ENCODE measurements at places on chromosomes 3 and 15.

DNA sequence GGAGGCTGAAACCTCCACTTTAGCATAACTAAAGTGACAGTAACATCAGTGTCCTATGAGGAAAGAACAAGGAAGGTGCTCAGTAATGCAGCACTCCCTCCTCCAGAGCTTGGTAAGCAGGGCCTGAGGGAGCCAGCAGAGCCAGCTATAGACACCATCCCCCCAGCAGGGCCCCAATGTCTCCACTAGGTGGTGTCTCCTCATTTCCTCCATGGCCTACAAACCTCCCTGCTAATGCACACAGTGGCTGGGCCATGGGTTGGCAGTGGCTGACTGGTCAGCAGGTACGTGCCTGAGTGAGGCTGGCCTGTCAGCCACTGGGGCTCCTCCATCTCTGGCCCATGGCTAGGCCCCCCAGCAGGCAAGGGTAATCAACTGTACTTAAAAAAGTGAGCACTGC lies 13.6 kb downstream of the MRPS25 start:
- peak; percentile 54 for DNase-seq

GRCh38 chr3:104368760-104369159 lies 997.9 kb upstream of the ALCAM start:
- DNase-seq, result no peak

DNA sequence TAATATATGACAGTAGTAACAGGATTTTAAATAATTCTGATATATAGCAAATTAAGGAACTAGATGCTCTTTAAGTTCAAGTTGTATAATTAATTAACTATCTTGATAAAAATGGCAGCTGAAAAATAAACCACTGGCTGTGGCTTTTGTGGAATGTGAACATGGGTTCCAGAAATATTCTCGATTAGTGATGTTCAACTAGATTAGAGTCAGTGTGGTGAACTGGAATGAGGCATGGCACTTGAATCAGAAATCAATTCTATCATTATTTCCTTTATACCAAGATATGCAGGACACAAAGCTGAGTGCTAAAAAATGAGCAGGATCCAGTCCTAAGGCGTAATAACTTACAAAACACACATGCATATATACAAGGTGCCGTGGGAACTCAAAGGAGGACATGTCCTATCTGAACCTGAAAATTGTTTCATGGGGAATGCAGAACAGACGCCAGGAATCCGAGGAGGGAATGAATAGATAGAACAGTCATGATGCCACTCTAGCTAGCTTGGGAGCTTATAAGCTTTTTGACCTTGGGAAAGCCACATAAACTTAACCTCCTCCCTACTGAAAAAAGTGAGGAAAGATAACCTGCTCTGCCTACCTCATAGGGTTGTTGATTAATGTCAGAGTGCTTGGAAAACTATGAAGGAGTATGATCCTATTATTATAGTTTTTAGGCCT lies 402.4 kb downstream of the PLCL2 start:
- DNase-seq, result no peak

GRCh38 chr15:55222588-55222987 lies 25.8 kb upstream of the RSL24D1 start:
- DNase-seq, result no peak

DNA sequence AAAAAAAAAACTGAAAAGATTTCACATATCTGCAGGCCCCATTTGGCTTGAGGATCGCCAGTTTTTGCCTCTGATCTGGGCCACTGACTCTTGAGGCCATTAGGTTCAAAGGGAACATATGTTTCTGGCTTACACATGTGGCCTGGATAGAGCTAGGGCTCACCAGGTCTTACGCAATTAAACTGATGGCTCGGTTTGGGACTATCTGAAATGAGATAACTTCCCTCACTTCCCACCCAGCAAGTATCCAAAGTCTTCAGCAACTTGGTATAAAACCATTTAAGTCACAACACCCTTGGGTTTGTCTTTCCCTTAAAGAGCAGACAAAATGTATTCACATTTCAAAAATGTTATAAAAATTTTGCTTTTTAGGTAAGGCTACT lies 36.3 kb downstream of the LRIG1 start:
- no peak for DNase-seq

DNA sequence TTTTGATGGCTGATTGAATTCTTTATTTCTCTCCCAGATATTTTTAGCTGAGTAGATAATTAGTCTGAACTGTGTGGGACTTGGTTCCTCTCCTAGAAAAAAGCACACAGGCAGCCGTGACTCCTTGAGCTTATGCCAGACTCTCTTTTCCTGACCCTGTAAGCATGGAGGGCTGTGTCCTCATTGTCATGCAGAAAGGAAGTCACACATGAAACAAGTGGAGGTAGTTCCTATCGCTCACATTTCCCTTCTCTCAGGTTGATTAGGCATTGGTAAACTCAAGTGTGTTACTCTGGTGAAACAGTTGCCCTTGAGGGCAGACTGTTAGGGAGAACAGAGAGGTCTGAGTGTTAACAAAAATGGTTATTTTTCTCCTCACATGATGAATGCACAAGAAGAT lies 6.3 kb upstream of the RTP4 start:
- no peak for DNase-seq

GRCh38 chr3:29827756-29828155 lies 546.9 kb downstream of the RBMS3 start:
- DNase-seq, result no peak

GRCh38 chr3:65351753-65352152 lies 664.0 kb upstream of the ADAMTS9 start:
- DNase-seq, result no peak

DNA sequence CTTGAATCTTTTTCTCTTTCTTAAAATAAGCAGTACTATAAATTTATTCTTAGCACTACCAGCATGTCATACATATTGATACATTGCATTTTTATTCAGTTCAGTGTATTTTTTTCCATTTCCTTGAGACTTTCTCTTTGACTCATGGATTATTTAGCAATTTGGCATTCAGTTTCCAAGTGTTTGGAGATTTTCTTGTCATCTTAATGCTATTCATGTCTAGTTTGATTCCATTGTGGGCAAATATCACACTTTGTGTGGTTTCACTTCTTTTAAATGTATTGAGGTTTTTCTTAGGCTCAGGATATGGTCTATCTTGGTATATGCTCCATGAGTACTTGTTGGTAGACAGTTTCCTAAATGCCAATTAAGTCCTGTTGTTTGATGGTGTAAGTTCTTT lies 99.5 kb downstream of the CHRNA7 start:
- no peak for DNase-seq

DNA sequence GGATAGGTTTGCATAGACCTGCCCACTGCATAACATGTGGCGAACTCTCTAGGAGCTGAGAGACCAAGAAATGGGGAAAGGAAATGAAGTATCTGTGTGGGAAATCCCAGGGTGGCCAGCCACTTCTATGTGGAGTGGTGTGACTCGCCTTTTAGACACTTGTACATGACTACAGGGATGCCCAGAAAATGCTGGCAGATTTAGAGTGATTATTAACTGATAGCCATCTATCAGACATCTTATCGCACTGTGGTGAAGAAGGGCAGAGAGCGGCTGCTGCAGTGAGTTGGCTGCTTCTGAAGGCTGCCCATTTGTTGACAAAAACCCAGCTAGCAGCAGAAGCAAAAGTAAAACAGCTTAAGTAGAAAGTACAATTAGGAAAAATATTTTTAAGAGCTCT lies 18.1 kb upstream of the STAC start:
- no peak for DNase-seq

DNA sequence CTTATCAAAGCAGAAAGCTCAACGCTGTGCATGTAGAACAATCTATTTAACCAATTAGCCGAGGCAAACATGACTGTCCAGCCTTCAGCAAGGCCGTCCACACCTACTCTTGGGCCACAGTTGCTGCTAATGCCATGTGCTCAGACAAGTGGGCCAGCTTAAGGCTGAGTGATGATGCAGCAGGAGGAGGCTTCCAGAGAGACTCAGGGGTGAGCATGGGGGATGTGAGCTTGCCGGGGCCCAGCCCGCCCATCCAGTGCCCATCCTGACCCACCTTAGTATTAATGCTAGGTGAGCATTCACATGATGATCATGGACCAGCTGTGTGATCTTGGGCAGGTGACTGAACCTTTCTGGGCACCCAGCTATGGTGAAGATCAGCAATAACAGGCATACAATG lies 150.1 kb downstream of the TPRA1 start:
- DNase-seq, result no peak

GRCh38 chr3:52132930-52133329 lies 21.3 kb downstream of the POC1A start:
- DNase-seq, result no peak

DNA sequence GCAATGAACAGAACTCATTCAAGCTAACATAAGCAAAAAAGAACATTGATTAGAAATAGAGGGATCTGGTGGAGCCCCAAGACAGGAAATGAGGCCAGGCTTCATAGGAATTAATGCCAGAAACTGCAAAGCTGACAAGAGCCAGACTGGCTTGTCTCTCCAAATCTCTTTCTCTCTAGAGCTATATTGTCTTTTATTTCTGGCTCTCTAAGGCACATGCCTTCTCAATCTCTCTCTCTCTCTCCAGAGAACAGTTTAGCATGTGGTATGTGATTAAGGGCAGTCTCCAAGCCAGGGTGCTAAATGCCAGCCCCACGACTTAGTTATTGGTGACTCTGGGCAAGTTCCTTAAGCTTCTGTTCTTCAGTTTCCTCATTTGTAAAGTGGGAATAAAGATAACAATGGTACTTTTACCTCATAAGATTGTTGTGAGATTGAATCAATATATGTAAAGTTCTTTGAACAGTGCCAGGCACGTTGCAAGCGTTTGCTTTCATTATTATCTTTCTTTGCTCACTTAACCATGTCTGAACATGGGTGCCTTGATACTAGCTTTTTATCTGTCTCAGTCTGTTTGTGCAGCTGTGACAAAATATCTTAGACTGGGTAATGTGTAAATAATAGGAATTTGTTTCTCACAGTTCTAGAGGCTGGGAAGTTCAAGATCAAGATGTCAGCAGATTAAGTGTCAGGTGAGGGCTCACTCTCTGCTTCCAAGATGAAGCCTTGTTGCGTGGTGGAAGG lies 123.2 kb downstream of the BDH1 start:
- no peak for DNase-seq

GRCh38 chr15:41115652-41116115 lies 396 bp downstream of the INO80 start:
- no peak for DNase-seq

GRCh38 chr3:114839476-114839875 lies 307.6 kb downstream of the ZBTB20 start:
- DNase-seq, result no peak

DNA sequence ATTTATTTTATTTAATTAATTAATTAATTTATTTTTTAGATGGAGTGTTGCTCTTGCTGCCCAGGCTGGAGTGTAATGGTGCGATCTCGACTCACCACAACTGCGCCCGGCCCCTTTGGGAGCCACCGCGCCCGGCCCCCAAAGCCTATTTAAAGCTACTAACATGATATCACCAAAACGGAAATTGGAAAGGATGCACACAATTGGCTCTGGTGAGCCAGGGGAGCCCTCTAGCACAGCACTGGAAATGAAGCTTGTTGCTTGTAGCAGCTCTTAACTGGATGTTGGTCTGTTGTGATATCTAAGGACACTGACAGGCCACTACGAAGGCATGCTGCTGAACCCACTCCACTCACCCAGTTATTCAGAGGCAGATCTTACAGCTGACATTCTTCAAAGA lies 104.5 kb downstream of the IGF2BP2 start:
- no peak for DNase-seq

DNA sequence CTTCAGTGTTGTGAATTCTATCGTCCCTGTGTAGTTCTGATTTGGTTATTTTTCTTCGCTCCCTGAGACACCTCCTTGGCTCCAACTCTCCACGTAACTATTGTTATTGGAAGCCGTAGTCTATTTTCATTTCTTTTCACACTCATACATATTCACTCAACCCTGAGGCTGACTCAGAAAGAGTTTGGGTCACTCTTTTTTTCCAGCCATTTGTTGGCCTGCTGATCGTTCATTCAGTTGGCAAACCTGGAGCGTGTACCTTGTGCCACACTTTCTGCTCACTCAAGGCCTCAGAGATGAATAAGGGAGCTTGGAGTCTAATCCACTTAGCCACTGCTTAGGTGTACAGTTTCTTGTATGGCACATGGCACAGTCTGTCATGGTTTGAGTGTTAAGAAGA lies 22.4 kb downstream of the GYG1 start:
- DNase-seq, result no peak

GRCh38 chr3:5012367-5012766 lies 33.1 kb downstream of the BHLHE40 start:
- no peak for DNase-seq

DNA sequence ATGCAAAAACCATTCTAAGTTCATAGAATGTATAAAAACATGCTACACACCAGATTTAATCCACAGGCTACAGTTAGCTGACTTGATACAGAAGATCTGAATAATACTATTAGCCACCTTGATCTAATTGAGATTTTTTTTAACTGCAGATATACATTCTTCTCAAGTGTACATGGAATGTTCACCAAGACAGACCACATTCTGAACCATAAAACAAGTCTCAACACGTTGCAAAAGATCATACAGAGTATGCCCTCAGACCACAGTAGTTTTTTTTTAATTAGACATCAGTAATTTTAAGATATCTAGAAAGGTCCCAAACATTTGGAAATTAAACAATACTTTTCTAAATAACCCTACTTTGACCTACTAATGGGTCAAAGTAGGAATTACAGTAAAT lies 83.3 kb downstream of the FGF7 start:
- no peak for DNase-seq

GRCh38 chr3:134161898-134162615 lies 88.6 kb downstream of the RYK start:
- DNase-seq, result no peak

- no peak for DNase-seq
Observed at GRCh38 chr3:178318340-178318739, 217.9 kb upstream of the KCNMB2 start.

DNA sequence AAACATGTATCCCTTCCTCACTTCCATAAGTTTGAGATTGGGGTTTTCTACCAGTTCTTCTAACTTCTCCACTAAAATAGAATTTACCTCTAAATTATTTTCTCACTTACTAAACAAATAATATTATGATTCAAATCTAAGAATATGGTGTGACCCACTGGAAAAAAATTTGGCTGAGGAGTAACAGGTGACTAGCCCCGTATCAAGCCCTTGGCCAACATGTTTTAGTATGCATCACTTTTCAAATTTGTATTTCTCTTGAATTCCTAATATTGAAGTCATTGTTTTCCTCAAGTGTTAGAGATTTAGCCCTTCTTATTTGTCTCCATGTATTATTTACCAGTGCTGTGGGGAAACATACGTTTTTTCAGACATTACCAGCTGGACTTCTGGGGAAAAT lies 759.4 kb downstream of the NSUN3 start:
- DNase-seq, result no peak

DNA sequence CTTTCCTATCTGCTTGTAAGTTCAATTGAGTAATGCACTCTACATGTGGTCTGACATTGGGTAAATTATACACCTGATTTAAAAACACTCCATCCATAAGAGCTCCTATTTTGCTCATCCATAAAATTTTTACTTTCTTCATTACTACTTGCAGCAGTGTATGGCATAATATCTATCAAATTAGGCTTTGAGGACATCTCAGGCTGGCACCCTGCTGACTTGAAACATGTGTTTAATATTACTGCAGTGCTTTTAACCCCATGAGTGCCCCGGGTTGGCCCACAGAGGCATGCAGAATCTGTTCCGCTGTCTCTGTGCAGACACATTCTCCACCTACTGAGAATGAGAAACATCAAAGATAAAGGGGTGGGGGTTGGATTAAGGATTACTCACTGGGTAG lies 249.9 kb upstream of the DNAJC19 start:
- DNase-seq, result no peak

GRCh38 chr15:64046421-64047153 lies at the start of gene DAPK2:
TSS of gene DAPK2 (minus strand) at chr15:64046485. CDS start at chr15:64040261, 6,224 bp downstream.
- DNase-seq, result peak; percentile 9

- no peak for DNase-seq
Observed at GRCh38 chr15:65804252-65804931, 12.3 kb upstream of the DENND4A start.

- no peak for DNase-seq
Observed at GRCh38 chr3:111068574-111068973, 3.0 kb upstream of the NECTIN3 start.
